Lung microvascular endothelial cell (primary cell): ENCODE measurements at places on chromosomes 6 and 20. TPM values are rescaled to one million over a fixed set of nuclear protein-coding genes. Genes with fewer than 3 reads are reported as not detected.

- DNase-seq: no peak
These were observed 13.4 kb upstream of the CHRNA4 start for GRCh38 chr20:63374504-63374903.

Gene GABRR1
- not detected in 2 replicates for total RNA-seq

DNA sequence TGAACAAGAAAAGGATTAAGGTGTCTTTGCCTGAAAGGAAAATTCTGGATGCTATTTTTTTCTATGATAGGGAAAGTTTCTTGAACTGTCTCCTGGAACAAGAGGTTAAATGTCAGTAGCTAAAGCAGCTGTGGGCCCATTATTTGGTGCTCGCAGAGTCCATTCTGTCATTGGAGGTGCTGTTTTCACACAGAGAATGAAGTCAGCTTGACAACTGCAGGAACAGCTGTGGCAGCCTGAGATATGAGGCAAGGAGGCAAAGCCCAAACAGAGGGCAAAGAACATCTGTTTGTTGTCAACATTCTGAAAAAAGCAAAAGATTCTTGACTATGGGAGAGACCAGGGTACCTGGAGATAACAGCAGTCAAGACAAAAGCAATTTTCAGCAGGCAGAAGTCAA, 548.2 kb downstream of the KIF16B start:
- no peak for DNase-seq

Gene RUNX2
- total RNA-seq: not detected in 2 replicates

Gene ACTL10
- 1.3 and 1.6 TPM in 2 replicates for total RNA-seq
